ENCODE measurements at places on chromosomes 6 and 20. TPM values are rescaled to one million over a fixed set of nuclear protein-coding genes. Genes with fewer than 3 reads are reported as not detected.

The ELOVL4 gene
- 0.51 TPM for total RNA-seq

The FAM209A gene
- not detected for total RNA-seq

The PTCRA gene
- total RNA-seq = not detected

GRCh38 chr20:1757072-1757471 is 99.5 kb upstream of the SIRPG start:
- DNase-seq = no peak

GRCh38 chr20:12764053-12764452 is 244.7 kb upstream of the SPTLC3 start:
- no peak for DNase-seq

- DNase-seq = peak; percentile 80
Measured at GRCh38 chr20:35600993-35601973, 14.3 kb upstream of the SPAG4 start.

DNA sequence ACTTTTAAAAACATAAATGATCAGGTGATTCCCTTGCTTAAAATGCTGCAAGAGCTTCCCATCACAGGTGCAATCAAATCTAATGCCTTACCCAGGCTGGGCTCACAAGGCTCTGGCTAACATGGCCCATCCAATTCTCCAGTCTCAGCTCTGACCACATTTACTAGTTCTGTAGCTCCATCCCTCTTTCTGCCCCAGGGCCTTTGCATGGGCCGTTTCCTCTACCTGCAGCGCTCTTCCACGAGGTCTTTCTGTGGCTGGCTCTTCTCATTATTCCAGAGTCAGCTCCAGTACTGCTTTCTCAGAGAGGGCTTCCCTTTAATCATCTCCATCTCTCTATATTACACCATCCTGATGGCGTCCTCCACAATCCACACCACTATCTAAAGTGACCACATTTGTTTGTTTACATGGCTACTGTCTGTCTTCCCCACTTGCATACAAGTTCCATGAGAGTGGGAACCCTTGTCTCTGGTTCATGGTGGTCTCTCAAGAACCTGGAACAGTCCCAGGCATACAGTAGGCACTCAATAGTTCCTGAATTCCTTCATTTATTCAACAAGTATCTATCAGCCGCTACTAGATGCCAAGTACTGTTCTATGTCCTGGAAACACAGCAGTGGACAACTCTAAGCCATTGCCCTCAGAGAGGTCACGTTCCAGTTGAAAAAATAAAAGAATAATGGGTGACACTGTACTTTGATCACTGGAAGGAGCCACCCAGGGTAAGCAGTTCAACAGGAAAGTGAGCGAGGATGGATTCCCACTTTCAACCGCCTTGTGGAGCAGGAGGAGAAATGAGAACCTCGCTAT is 12.6 kb downstream of the CYP24A1 start:
- DNase-seq = no peak

- DNase-seq = peak; percentile 90
Measured at GRCh38 chr6:33840048-33840926, 36.5 kb upstream of the MLN start.

- no peak for DNase-seq
Measured at GRCh38 chr6:74550821-74551220, 655.0 kb downstream of the COL12A1 start.

DNA sequence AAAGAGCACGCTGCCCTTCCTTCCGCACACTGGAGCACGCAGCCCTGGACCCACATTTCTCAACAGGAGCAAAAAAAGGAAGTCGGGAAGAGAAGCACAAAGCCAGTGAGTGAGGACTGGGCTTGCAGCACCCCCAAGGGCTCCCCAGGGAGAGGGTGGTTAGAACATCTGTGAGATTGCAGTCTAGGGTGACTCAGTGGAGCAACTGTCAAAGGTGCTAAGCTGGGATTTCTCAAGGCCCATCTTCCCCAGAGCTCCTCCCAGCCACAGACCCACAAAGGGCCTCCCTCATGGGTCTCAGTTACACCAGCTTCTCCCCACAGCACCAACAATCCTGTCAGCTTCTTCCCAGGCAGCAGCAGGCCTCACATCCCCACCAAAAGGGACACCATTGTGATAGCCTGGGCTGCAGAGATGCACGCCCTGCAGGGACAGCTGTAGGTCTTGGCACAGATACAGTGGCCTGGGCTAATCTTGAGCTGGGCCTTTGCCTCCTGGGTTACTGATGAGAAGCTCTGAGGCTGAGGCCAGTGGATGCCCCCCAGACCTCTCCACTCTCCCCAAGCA is 39.6 kb upstream of the CD93 start:
- DNase-seq = no peak

GRCh38 chr6:38847497-38847896 is 132.4 kb downstream of the DNAH8 start:
- DNase-seq = no peak

DNA sequence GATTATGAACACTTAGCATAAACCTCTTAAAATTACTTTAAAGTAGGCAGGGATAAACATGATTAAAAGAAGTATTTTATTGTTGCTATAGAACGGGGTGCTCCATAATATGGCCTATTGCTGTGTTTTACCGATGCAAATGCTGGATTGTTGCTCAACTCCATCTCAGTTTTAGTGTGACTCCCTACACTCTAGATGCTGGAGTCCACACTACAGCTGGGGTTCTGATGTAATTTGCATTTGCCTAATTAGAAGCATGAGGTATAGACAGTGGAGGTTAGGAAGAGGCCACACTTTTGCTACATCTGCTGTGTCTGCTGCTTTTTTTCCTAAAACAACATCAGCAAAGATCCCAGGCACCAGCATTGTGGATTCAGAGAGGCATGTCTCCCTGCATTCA is 6.7 kb upstream of the HMGN3 start:
- no peak for DNase-seq

DNA sequence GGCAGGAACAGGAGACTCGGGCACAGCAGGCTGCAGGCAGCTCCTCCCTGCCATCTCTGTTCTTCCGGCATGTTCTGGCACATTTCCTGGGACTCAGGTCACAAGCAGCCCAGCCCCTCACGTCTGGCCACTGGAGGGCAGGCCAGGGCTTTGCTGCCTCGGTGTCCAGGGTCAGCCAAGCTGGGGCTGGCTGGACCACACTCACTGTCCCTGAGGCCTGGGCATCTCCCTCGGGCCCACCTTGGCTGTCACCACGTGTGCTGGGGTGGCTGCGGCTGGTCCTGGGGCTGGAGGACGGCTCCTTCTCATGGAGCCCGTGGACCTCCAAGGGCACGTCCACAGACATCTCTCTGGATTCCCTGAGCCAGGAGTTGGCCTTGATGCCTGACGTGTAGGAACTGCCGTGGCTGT is 18.5 kb downstream of the FRMD1 start:
- DNase-seq = peak; percentile 42

DNA sequence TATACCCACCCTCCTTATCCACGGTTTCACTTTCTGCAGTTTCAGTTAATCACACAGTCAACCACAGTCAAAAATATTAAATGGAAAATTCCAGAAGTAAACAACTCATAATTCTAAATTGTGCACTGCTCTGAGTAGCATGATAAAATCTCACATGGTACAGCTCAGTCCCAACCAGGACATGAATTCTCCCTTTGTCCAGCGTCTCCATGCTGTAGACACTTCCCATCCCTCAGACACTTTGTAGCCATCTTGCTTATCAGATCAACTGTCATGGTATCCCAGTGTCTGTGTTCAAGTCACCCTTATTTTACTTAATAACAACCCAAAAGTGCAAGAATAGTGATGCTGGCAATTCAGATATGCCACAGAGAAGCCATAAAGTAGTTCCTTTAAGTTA is 94.7 kb downstream of the PDE10A start:
- DNase-seq = no peak

GRCh38 chr6:133555685-133556084 is 314.5 kb downstream of the EYA4 start:
- no peak for DNase-seq

DNA sequence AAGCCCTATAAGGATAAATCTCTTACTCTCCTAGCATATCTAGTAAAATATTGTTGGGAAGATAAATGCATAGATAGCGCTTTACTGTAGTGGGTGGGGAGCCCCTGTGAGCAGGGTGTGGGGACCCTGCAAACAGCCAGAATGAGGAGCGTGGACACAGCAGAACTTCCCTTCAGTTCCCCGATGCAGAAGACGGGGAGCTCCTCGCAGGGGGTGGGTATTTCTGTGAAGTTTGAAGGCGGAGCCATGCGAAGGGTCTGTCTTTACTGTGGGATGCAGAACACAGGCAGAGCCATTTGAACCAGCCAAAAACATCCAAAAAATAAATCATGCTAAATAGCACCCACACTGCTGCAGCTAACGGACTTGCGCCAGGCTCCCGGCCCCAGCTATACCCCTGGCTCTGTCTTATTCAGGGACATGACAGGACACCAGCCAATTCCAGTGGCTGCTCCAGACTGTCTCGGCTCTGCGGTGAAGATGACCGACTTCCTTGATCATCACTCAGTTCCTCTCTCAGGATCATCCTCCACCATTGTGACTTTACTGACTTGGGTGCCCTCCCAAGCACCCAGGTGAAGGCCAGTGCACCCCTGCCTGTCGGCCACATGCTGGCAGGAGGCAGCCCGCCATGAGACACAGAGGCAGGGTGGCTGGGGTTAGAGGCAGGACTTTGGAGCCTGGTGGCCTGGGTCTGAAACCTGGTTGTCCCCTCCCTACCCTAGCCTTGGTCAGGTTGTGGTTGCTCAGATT is 134.5 kb downstream of the SMOC2 start:
- DNase-seq = no peak

GRCh38 chr6:1335367-1336037 is 23.6 kb downstream of the FOXQ1 start:
- DNase-seq = no peak

- DNase-seq = no peak
Measured at GRCh38 chr6:158647501-158647900, 2.4 kb upstream of the SYTL3 start.

DNA sequence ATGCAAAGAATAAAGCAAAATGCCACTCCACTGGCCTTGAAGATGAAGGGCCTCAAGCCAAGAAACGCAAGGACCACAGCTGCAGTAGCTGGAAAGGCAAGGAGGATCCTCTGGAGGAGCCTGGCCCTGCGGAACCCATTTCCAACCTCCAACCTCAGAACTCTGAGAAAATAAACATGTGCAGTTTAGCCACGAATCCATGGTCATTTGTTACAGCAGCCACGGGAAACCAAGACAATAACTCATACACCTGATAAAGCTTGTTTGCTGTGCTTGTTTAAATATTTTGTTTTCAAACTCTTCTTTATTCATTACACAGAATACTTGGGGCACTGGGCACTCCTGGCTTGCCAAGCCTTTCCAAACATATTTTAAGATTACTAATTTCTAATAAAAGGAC is 10.4 kb downstream of the SERPINB6 start:
- peak; percentile 41 for DNase-seq

DNA sequence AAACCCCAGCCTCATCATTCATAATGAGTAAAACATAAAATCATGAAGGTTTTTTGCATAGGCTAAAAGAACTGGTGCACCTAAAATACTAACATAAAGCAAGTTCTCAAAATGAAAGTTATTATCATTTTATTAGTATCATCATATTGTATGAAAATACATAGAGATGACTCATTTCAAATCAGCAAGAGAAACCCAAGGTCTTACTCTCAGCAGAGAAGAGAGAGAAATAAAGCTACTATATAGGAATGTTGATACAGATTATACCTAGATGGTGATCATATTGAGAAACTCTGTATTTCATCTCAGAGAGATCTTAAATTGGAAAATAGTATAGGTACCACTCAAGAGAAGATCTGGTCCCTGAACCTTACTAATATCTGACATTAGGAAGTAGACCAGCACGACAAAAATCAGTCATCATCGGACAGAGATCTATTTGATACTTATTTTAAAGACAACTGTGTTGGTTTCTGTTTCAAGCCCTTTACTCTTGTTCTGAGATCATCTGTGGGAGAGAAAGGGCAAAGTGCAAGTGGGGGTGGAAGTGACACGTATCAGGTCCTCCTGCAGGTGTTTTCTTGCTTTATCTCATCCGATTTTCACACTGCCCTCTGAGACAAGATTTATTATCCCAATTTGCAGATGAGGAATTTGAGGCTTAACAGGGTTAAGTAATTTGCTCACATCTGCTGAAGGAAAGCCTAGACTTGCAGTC is 532.3 kb downstream of the MAFB start:
- DNase-seq = no peak
